ENCODE measurements at places on chromosomes 13 and 19.
A peak's percentile ranks its signal among the peaks of the same experiment; 100 is the strongest.

GRCh38 chr13:80033286-80033685, 307.6 kb downstream of the SPRY2 start:
- DNase-seq = no peak

DNA sequence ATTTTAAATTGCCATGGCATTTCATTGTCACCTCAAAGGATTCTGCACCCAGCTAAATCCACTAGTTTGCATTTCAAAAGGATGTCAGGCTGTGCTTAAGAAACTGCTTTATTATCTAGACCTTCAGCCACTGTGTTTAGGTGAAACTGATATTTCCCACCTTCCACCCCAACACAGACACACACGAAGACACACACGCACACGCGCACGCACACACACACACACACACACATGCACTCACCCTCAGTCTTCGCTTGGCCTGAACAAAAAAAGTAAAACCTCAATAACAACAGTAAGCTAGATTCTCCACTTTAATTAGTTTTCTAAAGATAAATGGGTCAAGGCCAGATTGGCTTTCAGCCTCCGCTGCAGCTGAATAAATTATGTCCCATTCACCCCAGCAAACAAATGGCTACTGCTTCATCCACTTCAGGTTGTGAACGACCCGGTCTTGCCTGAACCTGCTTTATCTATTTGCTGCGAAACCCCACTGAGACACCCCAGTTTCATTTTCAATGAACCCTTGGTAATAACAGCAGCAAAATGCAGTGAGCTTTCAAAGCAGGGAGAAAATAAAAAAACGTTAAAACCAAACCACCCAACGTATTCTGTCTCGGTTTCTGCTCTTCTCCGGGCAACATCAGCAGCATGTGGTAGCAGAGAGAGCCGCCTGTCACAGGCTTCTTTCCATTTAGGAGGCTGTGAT, 166.8 kb downstream of the DCT start:
- DNase-seq = no peak

DNA sequence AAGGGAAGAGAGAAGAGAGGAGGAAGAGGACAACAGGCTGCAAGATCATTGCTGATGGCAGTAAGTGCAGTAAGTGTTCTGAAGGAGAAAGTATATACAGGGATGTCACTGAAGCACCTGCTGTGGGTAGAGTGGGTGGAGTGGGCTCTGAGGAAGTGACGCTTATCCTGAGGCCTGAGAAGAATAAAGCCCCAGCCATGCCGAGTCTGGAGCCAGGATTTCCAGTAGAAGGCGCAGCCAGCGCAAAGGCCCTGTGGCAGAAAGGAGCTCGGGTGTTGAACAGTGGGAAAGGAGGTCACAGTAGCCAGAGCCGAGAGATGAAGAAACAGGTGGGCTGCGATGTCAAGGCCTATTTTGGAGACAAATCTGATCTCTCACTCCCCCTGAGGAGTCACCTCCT, 31.8 kb upstream of the ADGRE5 start:
- DNase-seq = no peak

DNA sequence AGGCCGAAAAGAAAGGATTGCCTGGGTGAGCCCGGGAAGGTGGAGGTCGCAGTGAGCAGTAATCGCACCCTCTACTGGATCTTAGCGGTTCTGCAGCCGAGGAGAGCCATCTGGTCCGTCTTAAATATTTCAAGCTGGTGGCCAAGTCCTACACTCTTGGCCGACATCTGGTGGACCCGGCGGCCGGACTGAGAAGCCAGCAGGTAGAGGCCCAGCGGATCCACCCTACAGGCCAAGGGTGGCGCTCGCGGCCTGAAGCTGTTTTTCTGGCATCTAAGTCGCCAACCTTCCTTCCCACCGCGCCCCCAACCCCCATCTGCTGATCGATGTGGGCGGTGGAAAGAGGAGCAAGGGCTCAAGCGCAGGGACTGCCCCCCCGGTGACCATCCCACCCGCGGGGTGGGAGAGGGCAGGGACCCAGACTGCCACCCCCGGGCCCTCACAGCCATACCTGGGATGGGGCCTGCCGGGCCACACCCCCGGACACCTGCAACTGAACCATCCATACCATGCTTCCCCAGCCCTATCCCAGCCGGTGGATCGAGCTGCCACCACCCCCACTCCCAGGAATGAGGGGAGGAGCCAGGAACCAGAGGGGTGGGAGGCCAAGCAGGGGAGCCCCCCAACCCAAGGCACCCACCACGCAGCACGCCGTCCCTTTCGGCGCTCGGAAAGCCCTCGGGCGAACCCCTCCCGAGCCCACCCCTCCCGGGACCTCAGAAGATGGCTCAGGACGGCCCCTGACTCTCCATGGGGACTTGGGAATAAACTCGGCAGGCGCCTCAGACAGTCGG, 46.3 kb upstream of the ZNF730 start:
- DNase-seq = no peak

DNA sequence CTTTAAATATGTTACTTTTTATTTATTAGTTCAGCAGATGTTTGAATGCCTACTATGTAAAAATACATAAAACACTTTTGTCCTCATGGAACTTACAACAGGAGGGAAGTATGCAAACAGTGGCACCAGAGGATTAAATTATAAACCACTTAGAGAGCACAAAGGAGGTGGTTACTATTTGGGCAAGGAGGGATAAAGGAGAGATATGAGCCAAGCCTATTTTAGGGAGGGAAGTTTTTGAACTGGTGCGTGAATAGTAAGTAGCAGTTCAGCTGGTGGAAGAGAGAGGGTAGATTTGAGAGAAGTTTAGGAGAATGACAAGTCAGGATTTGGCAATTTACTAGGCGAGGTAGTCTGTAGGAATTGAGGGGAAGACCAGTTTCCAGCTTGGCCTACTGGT, 8.6 kb downstream of the AKAP11 start:
- DNase-seq = no peak

GRCh38 chr19:8396563-8397203, 6.5 kb downstream of the RAB11B start:
- peak; percentile 48 for DNase-seq

DNA sequence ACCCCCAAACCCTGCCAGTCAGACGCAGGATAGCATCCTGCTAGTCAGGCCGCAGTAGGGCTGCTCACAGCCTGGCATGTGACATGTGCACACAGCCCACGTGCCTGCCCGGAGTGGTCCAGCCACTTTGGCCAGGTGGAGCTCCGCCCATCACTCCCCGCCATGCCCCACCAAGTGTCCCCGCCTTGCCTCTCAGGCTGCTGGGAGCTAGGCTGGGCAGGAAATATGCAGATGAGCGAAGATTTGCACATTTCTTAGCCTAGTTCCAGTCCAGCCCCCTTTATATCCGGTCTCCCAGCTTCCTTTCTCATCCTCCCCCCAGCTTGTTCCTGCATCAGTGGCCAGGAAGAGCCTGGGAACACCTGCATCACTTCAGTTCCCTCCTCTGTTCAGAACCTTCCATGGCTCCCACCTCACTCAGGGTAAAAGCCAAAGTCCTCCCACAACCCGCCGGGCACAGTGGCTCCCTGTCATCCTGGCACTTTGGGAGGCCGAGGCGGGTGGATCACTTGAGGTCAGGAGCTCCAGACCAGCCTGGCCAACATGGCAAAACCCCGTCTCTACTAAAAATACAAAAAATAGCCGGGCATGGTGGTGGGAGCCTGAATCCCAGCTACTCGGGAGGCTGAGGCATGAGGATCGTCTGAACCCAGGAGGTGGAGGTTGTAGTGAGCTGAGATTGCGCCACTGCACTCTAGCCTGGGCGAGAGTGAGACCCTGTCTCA, 2.3 kb upstream of the DOCK6 start:
- DNase-seq = no peak

GRCh38 chr19:47210689-47211316, 20.2 kb downstream of the BBC3 start:
- peak; percentile 73 for DNase-seq

GRCh38 chr13:44425041-44425814, 51.6 kb downstream of the SERP2 start:
- DNase-seq = no peak

- DNase-seq = no peak
These were observed 213.5 kb downstream of the DIAPH3 start for GRCh38 chr13:59950266-59950665.

DNA sequence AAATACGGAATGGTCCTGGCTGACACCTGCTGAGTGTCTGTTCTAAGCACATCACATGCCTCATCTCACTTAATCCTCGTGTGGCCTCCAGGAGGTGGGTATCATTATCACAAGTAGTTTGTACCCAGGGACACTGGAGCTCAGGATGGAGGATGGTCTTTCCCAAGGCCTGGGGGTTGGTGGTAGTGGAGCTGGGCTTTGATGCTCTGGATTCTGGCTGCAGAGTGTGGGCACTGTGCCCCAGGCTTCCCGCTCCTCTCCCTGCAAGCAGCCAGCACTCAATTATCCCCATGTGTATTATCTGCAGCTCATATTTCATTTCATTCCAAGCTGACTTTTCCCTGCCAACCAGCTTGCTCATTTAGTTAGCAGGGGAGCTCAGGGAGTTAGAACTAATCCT, 52.1 kb downstream of the SIAH3 start:
- DNase-seq = no peak

GRCh38 chr13:103539721-103540381, 473.6 kb upstream of the SLC10A2 start:
- DNase-seq = no peak

DNA sequence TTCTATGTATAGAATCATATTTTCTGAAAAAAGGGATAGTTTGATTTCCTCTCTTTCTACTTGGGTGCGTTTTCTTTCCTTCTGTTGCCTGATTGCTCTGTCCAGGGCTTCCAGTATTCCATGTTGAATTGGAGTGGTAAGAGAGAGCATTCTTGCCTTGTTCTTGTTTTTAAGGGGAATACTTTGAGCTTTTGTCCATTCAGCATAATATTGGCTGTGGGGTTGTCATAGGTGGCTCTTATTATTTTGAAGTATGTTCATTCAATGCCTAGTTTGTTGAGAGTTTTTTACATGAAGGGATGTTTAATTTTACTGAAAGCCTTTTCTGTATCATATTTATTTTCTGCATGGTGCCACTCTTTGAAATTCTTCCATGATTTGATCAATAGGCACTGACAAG, 173.5 kb upstream of the IRS2 start:
- no peak for DNase-seq

GRCh38 chr19:1354970-1355567, 28.6 kb upstream of the NDUFS7 start:
- no peak for DNase-seq

- DNase-seq = no peak
These were observed 588.9 kb downstream of the KCTD12 start for GRCh38 chr13:76297331-76297730.

GRCh38 chr19:12034620-12035019, 859 bp downstream of the ZNF433 start:
- DNase-seq = no peak

- DNase-seq = no peak
These were observed 28.7 kb downstream of the LACC1 start for GRCh38 chr13:43908156-43909126.

- no peak for DNase-seq
These were observed 654 bp downstream of the STAP2 start for GRCh38 chr19:4337906-4338440.

GRCh38 chr19:38729653-38730469, 14.4 kb downstream of the CAPN12 start:
- peak; percentile 70 for DNase-seq

GRCh38 chr19:48351341-48351752, 12.4 kb downstream of the TMEM143 start:
- DNase-seq = peak; percentile 79

DNA sequence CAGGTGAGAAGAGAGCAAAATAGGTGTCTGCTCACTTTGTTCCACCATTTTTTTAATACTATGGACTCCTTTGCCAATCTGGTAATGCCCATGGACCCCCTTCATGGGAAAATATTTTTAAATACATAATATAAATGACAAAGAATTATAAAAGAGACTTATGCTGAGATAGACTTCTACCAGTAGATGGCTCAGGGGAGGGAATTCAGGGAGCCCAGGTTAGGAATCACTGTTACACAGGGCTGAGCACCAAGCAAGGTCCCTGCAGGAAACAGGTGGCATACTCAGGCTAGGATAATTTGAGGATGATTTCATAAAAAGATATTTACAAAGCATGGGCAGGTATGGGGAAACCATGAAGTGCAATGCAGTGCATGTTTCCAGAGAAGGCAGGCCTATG, 525.9 kb downstream of the FGF9 start:
- no peak for DNase-seq

- no peak for DNase-seq
These were observed 187.6 kb upstream of the TSC22D1 start for GRCh38 chr13:44763615-44764301.

GRCh38 chr13:94959626-94960025, 247.3 kb upstream of the SOX21 start:
- DNase-seq = no peak

GRCh38 chr13:50141375-50141975, 126.2 kb downstream of the KCNRG start:
- DNase-seq = no peak

- no peak for DNase-seq
These were observed 955.5 kb upstream of the PCDH9 start for GRCh38 chr13:68185444-68186141.

GRCh38 chr13:49495783-49496762, at the start of gene PHF11:
PHF11 (plus strand) TSS chr13:49495953; CDS start chr13:49496002, 49 bp downstream.
- peak; percentile 65 for DNase-seq

DNA sequence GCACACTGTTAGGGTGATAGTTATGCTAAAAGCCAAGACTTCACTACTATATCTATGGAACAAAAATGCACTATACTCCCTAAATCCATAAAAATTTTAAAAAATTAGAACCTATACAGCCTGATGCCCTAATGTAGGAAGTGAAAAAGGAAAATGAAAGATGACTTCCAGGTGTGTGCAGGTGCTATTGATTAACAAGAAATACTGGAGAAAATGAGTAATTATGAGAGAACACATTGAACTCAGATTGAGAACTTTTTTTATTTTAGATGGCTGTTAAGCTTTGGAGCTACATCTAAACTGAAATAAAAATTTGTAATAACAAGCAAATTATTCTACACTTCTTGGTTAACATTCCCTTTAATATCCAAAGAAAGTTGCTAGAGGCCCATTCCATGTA, 1015.7 kb downstream of the PCDH9 start:
- no peak for DNase-seq

DNA sequence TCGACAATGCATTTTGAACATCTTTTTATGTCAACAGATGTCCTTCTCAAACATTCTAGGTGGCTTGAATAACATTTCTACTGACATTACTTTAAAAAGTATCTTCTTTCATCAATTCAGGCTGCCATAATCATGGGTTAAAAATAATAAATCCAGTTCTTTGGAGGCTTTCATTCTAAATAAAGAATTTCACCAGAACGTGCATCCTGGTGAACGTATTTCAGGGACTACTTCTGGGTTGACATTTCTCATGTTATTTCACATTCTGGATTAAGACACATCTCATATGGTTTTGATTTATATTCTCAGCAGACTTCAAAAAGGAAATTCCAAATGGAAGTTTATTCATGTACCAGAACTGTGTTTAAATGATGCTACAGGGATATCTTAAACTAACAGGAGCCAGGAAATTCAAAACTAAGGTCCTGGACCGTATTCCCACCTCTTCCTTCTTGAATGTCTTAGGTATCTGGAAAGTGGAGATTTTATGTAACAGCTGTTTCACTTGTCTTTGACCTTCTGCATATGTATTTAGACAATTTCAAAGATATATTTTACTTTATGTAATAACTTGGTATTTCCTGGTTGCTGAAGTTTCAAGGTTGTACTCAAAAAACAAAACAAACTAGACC, 107.2 kb downstream of the STARD13 start:
- no peak for DNase-seq

- no peak for DNase-seq
These were observed 5.3 kb upstream of the CNMD start for GRCh38 chr13:52744842-52745375.

All from stimulated activated CD8-positive, alpha-beta memory T cell treated with anti-CD3 and anti-CD28 coated beads, Interleukin-7, amount 100 ng/mL, for 24 hours (primary cell).